ENCODE measurements at places on chromosomes 12 and 14.

DNA sequence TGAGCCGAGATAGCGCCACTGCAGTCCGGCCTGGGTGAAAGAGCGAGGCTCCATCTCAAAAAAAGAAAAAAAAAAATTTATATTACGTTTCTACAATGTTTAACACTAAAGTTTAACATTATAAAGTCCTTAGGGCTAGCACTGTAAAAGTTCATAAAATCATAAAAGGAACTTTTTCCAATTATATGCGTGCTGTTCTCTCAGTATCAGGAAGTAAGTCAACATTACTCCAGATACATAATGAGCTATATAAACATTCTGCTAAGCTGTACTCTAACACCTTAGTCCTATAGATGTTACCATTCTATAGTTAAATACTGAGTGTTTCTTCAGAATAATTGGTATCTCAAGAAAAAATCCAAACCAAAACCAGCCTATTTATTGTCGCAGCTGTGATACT lies 32.6 kb downstream of the SLC41A2 start:
- DNase-seq: no peak

DNA sequence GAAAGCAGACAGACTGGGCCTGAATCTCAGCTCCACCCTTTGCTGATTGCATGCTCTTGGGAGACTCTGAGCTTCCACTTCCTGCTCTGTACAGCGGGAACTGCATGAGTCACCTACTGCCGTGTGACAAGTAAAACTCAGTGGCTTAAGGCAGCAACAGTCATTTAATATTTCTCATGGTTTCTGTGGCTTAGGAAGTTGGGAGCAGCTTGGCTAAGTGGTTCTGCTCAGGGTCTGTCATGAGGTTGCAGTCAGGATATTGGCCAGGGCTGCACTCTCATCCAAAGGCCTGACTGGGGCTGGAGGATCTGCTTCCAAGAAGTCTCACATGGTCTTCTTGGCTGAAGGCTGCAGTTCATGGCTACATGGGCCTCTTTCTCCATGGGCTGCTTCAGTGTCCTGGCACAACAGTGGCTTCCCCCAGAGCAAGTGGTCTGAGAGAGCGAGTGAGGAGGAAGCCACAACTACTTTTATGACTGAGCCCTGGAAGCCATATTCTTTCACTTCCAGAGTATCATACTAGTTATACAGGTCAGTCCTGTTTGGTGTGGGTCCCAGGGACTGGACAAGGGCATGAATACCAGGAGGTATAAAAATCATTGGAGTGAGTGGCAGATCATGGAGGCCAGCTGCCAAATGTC lies 49.7 kb downstream of the FAM222A start:
- no peak for DNase-seq

DNA sequence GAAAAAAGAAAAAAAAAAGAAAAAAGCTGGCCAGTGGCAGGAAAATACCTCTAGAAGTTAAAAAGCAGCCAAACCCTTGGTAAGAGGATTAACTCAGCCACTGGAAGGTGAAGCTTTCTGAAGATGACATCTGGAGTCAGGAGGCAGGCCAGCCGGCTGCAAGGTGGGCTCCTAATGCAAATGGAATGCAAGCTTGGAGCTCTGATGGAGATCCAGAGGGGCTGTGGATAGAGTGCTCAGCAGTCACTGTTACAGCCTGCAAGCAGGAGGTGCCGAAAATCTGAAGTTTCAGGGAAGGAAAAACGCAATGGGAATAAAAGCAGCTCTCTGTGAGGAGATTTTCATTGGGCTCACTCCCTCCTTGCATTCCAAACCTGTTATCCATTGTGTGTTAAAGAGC lies 41.0 kb downstream of the GSC start:
- DNase-seq: no peak

- no peak for DNase-seq
Observed at GRCh38 chr14:26841326-26841725, 243.5 kb upstream of the NOVA1 start.

GRCh38 chr14:22007363-22007762 lies 333.7 kb upstream of the OR4E1 start:
- no peak for DNase-seq

- no peak for DNase-seq
Observed at GRCh38 chr12:9130244-9130643, 14.5 kb upstream of the A2M start.

- DNase-seq: no peak
Observed at GRCh38 chr14:46344327-46344937, 307.1 kb downstream of the RPL10L start.

DNA sequence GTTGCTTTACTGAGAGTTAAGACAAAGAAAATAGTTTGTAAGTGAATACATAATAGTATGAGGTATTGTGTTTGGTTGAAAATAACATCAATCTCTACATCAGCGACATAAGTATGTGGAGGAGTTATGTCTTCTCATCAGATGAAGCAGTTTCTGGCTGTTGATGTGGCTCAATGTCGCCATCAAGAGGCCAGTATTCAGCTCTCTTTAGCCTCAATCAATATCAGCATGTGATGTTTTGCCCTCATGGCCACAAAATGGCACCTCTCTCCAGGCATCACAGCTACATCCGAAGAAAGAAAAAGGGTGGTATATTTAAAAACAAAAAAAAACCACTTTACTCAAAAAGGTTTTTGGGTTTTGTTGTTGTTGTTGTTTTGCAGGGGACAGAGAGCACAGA lies 302.3 kb upstream of the TMEM132C start:
- no peak for DNase-seq

- DNase-seq: no peak
Observed at GRCh38 chr12:84159260-84159659, 753.3 kb downstream of the SLC6A15 start.

DNA sequence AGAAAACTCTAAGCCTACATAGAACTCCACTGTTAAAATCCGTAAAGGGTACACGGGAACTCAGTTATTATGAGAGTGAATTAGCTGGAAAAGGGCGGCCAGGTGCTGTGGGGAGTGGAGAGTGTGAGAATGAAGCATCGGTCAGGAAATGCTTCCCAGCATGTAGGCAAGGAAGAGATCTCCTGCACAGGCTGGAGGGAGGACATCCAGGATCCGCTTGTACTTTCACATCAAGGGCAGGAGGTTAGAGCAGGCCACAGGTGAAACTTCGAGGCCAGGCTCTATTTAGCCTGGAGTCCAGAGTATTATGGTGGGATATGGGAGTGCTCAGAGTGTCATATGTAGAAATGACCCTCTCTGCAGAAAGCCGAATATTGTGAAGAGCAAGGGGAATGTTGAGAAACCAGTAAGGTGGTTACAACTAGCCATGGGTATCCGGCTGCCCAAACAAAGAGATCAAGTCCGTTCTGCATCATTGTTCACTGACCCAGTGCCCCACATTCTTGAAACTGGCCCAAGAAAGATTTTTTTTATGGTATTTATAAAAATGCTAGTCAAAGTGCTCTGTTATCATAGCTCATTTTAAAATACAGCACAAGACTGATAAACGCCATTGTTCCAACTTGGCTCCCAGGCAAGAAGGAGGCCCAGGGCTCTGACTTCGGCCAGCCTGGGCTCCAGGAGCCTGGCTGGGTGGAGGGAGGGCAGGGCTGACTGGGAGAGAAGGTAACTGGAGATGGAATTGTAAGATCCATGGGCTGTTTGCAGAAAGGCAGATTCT lies 79.4 kb upstream of the HIF1A start:
- no peak for DNase-seq
